T-helper 1 cell (primary cell): ENCODE measurements at places on chromosomes 5 and 9.
A peak's percentile ranks its signal among the peaks of the same experiment; 100 is the strongest.

GRCh38 chr5:14218480-14218879 lies 75.3 kb downstream of the TRIO start:
- DNase-seq: no peak

GRCh38 chr9:133953621-133953975 lies 38.5 kb downstream of the VAV2 start:
- DNase-seq: no peak

DNA sequence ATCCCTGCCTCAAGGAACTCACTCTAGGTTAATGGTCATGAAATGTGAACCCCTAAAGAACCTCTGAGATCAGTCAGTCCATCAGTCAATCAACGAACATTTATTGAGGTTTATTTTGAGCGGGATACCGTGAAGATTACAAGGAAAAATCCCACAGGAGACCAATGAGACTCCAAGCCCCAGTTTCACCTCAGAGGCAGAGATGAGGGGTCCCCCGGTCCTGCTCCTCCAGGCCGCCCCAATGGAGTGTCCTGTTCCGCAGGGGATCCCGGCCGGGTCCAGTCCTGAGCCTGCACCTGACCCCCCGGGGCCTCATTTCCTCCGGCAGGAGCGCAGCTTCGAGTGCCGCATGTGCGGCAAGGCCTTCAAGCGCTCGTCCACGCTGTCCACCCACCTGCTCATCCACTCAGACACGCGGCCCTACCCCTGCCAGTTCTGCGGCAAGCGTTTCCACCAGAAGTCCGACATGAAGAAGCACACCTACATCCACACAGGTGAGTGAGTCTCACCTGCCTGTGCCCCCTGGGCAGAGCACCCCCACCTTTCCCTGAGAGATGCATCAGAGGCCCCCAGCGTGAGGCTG lies 11.0 kb downstream of the GFI1B start:
- no peak for DNase-seq

DNA sequence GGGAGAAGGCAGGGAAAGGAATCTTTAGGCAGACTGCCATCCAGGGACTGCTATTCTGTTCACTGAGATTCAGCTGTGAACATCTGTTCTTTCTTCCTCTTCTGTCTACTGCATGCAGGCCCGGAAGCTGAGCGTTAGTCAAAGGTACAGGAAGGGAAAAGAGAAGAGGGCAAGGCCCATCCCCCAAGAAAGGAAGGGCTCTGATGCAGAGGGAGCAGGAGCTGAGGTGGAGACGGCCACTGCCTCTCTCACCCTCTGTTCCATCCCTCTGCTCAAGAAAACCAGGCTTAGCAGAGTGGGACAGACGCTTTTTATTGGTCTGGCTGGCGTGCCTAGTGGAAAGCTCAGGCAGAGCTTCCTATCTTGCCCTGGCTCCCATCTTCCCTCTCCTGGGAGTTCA lies 57.6 kb downstream of the PFDN1 start:
- DNase-seq: peak; percentile 40

DNA sequence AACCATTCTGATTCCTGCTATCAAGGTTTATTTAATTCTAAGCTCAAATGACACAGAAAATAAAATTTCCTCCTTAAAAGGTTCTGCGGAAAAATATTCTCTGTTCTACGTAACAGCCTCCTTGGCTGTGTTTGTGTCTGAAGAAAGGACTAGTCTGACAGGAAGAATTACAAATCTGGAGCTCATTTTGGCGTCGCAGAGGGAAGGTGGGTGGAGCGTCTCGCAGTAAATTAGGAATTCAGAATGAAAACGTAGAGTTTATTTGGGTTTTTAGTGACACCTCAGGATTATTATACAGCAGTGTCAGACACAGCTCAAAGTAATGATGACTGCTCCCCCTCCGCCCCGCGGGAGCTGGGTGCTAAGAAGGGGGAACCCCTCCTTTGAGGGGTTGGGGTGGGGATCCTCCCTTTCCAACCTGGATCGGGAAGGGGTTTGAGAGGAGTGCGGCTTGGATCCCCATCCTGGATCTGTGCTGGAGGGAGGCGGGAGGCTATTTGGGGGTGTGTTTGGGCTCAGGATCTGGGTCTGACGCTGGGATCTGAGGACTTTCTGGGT lies 933 bp upstream of the TGFBR1 start:
- DNase-seq: no peak

- DNase-seq: no peak
Observed at GRCh38 chr9:8349901-8350300, 550.3 kb upstream of the DMAC1 start.

DNA sequence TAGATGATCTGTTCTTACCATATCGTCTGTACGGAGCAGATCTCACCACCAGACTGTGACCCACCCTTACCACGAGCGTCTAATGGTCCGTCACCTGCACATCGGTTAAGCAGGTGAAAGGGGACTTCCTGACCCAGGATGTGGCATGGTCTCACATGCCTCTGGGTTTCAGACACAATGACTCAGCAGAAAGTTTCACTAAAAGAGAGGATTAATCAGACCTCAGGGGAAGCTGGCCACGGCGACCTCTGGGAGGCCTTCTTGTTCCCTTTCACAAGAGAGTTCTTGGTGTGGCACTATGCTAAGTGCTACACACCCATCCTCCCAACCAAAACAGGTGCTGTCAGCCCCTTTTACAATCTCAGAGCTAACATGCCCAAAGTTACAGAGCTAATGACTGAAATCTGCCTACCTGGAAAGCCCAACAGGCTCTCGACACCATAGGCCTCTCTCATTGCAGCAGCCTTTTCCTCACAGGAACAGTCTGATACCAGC lies 41.6 kb downstream of the ADAMTS12 start:
- DNase-seq: peak; percentile 70

DNA sequence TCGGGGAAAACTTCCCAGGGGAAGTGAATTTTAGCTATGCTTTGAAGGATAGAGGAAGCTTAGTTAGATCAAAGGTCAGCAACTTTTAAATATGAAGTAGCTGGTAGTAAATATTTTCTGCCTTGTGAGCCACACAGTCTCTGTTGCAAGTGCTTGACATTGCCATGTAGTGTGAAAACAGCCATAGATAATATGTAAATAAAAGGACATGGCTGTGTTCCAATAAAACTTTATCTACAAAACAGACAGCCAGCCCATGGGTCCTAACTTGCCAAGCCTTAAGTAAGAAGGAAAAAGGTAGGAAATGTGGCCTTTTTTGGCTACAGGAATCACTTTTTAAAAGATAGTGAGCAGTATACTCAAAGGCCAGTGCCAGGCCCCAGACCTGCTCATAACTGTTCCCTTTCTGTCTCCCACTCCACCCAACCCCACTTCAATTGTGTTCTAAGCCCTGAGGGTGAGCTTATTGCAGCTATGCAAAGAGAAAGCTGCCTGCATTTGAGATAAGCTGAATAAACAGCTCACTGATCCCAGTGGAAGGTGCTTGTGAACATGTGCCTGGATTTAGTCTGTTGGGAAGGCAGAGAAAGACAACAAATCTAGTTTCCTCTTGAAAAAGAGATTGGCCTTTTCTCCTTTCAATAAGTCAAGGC lies 113.0 kb upstream of the TRIM32 start:
- DNase-seq: no peak

DNA sequence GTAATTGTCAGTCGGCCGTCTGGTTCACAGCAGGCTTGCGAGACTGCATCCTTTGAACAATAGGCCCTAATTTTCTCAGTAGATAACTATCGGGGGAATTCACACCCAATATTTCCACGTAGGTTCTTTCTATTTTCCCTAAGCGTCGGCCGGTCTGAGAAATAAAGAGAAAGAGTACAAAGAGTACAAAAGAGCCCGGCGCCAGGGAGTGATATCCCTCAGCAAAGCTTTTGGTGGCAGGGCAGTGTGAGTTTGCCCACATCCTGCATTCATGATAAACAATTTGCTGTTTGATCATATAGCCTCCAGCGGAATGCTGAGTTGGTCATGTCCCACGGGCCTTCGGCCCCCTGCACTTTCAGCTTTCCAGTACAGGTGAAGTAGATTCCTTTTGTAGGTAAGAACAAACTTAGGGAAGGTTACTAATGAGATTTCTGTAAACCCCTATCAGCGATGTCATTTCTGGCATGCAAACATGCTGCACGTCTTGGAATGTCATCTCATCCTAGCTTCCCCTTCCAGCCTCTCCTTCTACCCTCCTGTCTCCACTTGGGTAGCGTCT lies 4.7 kb upstream of the PTGR1 start:
- no peak for DNase-seq
